ENCODE measurements at places on chromosomes 16 and 17.
A peak's percentile ranks its signal among the peaks of the same experiment; 100 is the strongest.

DNA sequence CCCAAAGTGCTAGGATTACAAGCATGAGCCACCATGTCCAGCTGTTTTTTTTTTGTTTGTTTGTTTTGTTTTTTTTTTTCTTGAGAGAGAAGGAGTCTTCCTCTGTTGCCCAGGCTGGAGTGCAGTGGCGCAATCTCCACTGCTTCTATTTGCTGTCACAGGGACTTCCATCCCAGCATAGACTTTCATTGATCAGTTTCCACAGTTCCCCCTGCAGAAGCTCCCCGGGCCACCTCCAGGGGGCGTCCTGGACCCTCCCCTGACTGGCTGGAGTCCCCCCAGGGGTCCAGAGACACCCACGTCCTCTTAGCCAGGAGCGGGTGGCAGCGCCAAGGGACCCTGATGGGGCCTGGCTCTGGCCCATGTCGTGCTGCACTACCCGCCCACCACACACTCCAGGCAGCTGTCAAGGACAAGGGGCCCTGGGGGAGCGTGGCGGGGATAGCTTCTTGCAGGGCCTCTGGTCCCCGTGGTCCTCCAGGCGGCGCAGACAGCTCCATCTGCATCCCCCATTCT lies 3.1 kb upstream of the NPW start:
- DNase-seq: no peak

GRCh38 chr16:10995565-10995964 lies 51.2 kb downstream of the CLEC16A start:
- DNase-seq: no peak

GRCh38 chr16:49923411-49923810 lies 67.5 kb upstream of the ZNF423 start:
- no peak for DNase-seq

- DNase-seq: no peak
Measured at GRCh38 chr16:75695708-75696107, 5.6 kb downstream of the DUXB start.

DNA sequence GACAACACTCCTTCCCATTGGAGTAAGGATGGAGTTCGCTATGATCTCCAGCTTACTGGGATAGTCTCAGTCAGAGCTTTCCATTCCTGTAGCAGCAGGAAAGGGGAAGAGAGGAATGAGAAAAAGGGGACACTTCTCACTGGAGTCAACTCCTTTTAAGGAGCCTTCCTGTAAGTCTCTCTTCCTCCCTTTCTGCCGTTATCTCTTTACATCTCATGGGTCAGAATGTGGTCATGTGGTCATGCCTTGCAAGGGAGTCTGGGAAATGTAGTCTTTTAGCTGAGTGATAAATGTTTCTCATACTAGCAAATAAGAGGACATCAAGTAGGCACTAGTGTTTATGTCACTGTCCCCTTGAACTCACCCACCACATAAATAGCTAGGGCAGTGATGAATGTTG lies 227.3 kb downstream of the HAPSTR1 start:
- DNase-seq: no peak

DNA sequence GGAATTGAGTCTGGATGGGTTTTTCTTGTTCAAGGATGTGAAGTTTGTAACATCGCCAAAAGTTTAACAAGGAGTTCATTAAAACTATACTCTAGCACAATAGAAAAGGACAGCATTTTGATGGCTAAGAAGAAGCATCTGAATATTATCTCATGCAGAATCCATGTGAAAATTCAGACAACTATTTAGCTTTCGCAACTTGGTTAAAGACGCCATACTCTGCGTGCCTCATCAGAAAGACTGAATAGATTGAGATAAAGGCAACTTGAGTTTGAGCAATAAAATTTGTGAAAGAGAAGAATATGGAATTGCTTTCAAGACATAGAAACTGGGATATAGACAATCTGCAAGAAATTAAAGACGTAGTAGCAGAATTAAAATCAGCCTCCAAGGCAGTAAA lies 151.1 kb upstream of the MYOCD start:
- no peak for DNase-seq

GRCh38 chr16:28915181-28915580 lies 9.9 kb downstream of the RABEP2 start:
- DNase-seq: no peak

GRCh38 chr17:19940722-19941464 lies 36.7 kb downstream of the AKAP10 start:
- no peak for DNase-seq

DNA sequence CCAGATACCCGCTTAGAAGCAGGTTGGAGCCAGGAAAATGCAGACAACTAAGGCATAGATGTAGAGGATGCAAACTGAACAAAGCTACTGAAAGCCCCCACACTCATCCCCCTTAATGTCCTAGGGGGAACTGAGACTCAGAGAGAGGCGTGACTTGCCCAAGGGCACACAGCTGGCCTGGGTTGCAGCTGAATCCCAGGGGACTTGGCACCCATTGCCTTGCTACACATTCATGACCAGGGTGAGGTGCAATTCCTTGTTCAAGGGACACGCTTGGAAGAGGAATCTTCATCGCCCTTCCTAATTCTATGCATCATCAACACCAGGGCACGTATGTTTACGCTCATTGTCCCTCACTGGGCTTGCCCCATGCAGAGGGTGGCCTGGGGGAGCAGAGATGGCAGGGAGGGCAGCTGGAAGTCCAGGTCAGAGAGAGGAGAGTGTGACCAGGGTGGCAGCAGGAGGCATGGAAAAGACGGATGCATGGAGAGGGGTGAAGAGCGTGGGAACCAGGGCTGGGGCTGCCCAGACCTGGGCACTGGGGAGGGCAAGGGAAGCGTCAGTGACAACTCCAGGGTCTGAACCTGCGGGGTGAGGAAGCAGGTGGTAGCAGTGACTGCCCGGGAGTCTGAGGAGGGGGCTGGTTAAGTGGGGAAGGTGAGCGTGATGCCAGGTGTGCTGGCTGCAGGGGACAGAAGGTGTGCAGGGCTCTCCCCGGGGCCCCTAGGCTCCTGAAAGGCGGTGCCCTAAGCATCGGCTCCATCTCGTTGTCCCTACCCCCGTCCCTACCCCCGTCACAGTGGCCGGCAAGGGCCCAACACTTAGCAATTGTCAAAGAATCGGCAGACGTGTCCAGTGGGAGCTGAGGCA lies 267.1 kb upstream of the TNRC6C start:
- no peak for DNase-seq

- DNase-seq: no peak
Measured at GRCh38 chr17:20266806-20267458, 200.4 kb downstream of the LGALS9B start.

- DNase-seq: no peak
Measured at GRCh38 chr16:11135464-11135973, 120.5 kb downstream of the SOCS1 start.

GRCh38 chr16:84349862-84350684 lies 18.3 kb upstream of the ATP2C2 start:
- DNase-seq: no peak

DNA sequence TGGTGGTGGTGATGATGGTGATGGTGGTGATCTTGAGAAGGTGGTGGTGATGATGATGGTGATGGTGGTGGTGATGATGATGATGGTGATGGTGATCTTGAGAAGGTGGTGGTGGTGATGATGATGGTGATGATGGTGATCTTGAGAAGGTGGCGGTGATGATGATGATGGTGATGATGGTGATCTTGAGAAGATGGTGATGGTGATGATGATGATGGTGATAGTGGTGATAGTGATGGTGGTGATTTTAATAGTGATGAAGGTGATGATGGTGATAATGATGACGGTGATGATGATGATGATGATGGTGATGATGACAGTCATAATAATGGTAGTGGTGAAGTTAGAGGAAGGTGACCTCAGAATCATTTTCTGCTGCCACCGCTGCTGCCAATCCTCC lies 75.1 kb downstream of the MYH13 start:
- DNase-seq: no peak

- no peak for DNase-seq
Measured at GRCh38 chr16:79874391-79874790, 273.9 kb upstream of the MAF start.

DNA sequence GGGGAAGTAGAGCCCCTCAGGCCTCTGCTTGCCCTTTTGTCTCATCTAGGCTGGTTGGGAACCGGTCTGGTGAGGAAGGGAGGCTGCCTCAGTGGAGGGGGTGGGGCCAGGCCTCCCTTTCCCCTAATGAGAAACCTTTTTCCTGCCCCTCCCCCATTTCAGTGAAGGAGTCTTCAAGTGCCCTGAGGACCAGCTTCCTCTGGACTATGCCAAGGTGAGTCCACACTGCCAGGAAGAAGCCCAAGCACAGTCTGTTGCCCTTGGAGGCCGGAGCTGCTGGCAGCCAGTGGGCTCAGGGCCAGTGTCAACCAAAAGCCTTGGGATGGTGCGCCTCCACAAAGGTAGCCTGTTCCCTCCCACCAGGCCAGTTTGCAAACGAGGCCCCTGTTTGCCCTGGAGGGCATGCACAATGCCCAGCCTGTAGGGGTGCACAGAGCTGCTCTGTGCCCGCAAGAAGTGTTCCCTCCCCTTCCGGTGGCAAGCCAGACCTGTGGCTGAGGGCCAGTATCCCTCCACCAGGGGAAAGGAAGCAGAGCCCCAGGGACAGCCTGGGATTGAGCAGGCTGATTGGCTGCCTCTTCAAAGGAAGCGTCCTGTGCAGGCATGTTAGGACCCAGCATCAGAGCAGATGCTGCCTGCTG lies 3.4 kb downstream of the TRAF4 start:
- DNase-seq: peak; percentile 58

- DNase-seq: no peak
Measured at GRCh38 chr16:88718178-88718577, 11.9 kb downstream of the CTU2 start.

GRCh38 chr16:30084096-30084815 lies 7.5 kb downstream of the TBX6 start:
- DNase-seq: no peak

DNA sequence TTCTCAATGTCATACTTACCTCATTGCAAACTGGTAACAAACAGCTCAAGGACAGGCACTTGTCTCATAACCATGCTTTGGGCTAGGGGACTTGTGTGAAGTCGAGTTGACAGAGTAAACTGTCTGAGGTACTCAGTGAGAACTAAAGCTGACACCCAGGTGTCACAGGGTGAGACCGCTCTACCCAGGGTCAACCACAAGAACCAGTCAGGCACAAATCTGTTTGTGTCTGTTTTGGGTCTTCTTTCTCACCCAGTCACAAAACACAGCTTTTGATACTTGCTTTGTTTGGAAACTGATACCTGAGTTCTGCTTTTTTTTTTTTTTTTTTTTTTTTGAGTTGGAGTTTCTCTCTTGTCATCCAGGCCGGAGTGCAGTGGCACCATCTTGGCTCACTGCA lies 161.1 kb downstream of the STX8 start:
- DNase-seq: no peak

DNA sequence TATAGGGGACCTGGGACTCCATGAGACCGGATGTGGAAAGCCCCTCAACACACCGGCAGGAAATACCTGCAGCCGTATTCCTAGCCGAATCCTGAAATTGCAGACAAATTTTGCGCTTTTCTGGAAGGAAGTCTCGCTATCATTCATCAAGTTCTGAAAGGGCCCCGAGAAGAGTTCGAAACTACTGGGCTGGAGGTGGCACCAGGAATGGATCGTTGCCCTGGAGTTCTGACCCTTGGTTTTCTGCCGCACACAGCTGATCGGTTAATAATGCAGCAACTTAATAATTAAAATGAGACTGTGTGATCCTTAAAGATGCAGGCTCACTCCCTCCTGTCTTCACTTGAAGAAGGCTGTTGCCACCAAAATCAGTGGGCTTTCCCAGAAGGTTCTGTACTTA lies 55.7 kb upstream of the MRTFB start:
- DNase-seq: no peak

DNA sequence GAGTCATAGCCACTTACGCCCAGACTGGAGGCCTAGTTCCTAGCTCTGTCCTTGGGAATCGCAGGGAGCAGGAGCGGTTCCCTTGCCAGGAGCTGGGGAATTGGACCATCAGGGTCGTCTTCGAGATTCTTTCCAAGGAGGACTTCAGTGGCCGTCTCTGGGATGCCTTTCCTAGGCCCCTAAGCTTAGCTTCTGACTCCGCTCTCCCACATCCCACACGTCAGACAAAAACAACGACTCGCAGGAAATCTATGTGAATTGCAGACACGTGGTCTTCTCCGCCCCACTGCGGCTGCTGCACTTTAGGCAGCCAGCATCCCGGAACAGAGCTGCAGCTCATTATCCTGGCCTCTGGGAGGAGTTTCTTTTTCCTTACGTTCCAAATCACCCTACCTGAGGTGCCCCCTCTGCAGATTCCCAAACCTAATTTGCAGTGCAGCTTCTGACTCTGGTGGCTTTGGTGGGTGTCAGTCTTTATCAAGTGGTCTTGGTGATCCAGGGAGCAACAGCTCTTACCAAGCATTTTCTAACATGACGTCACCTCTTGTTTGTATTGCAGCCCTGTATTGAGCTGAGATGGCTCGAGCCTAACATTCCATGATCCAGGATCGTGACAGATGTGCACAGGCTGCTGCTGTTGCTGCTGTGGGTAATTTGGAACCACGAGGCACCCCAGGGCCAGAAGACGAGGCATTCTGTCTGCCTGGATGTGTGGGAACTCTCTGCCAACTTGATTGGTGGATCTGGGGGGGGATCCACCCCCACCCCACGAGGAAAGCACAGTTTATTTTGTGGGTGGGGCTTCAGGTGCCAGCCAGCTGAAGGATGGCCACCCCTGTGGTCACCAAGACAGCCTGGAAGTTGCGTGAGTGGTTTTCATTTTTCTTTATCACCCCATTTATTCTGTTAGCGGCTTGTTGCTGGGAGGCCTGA lies 1.1 kb downstream of the KATNB1 start:
- DNase-seq: peak; percentile 81

DNA sequence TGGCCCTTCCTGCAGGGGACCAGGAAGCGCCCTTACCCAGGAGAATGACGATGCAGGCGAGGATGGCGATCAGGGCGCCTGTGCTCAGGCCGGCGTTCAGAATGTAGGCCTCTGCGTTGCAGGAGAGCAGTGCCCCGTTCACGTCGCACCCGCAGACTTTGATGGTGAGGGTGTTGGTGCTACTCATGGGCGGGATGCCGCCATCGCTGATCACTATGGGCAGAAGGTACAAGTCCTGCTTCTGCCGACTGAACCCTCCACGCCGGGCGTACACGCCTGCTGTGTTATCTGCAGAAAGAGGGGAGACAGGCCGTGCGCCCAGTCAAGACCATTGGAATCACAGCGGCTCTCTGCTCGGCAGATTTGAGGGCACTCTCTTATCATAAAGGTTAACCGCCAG lies 171.1 kb downstream of the CDH11 start:
- no peak for DNase-seq

DNA sequence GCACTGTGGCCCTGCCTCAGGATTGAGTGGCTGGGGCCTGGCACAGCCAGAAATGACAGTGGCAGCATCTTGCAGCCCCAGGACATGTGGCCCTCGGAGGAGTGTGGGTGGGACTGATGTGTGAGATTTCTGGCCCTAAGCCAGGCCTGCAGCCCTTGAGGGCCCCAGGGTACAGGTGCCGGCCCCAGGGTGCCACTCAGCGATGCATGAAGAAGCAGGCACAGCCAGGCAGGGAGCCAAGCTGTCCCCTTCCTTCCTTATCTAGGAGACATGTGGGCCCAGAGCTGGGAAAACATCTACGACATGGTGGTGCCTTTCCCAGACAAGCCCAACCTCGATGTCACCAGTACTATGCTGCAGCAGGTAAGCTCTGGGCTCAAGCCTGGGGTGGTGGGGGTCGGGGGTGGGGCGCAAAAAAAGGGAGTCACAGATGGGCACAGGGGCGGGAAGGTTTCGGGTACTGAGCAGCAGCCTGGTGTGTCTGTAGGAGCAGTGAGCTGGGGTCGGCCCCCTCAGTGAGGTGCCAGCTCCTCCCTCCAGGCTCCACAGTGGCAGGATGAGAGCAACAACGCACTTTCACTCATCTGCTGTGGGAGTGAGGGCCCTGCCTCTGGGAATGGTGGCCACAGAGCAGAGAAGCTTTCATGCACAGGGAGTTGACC lies 4.1 kb downstream of the ACE start:
- DNase-seq: no peak

Data from brain (organoid and tissue), 16 donors.